ENCODE measurements at places on chromosomes 6 and 20.
A peak's percentile ranks its signal among the peaks of the same experiment; 100 is the strongest.

DNA sequence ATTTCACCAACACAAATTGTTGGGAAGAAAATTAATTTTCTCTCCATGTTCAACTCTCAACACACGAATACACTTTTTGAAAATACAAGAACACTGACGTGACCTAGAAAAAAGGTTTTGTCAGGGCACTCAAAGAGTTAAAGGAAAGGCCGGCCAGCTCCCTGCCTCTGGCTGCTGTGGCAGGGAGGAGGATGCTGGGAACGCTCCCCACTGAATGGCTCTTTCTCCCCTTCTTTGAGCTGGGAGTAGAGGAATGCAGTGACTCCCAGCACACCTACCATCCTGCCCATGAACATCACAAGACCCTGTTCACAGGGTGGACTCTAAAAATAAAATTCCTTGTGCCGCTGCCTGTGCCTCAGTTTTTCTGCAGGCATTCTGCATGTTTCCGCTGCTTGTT lies 47.0 kb downstream of the MAP3K5 start:
- no peak for DNase-seq

- DNase-seq = no peak
Measured at GRCh38 chr6:127404133-127404532, 55.1 kb downstream of the KIAA0408 start.

- DNase-seq = peak; percentile 72
Measured at GRCh38 chr6:29702519-29703103, 20.6 kb upstream of the HLA-F start.

DNA sequence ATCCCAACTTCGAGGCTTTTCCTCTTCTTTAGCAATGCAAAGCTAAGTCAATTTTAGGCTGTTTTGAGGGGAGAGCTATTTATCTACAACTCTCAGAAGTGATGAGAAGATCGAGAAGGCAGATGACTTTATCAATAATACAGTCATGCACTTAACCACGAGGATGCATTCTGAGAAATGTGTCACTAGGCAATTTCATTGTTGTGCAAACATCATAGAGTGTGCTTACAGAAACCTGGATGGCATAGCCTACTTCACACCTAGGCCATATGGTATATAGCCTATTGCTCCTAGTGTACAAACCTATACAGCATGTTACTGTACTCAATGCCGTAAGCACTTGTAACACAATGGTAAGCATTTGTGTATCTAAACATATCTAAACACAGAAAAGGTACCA lies 66.6 kb downstream of the PRND start:
- DNase-seq = no peak

DNA sequence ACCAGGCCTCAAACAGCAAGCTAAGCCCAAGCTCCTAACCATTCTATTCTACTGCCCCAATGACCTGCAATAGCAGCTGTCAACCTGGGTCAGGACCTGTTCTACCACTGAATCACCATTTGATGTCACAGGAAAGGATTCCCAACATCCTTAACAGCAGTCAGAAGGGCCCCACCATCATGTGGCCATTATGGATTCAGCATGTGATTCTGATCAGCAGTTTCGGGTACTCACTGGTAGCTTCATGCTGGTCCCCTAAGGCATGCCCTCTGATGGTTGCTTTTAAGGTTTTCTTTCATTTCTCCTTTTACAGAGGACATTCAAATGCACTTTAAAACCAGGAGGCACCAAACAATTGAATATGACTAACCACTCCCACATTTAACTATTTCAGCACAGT lies 37.3 kb upstream of the MAP7 start:
- no peak for DNase-seq

DNA sequence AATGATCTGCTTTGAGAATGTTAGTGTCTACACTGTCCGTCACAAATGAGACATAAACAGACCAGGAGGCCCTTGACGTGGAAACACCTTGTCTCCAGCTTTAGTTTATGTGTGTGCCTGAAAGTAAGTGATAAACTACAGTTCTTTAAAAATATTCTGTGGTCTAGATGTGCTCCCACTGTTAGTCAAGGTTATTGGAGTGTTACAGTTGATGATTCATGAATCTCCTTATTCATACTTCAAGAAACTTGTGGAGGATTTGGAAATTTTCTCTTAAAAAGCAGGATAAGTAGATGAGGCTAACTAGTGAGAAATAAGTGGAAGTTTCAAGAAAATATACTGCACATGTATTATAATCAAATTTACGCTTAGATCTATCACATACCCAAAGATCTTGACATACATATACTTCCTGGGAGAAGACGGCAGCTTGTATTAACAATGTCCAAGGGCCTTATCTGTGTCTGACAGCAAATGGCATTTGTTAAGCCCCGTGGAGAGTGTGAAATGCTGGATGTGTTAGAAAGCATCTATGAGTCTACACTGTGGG lies 90.5 kb upstream of the MBOAT1 start:
- no peak for DNase-seq

DNA sequence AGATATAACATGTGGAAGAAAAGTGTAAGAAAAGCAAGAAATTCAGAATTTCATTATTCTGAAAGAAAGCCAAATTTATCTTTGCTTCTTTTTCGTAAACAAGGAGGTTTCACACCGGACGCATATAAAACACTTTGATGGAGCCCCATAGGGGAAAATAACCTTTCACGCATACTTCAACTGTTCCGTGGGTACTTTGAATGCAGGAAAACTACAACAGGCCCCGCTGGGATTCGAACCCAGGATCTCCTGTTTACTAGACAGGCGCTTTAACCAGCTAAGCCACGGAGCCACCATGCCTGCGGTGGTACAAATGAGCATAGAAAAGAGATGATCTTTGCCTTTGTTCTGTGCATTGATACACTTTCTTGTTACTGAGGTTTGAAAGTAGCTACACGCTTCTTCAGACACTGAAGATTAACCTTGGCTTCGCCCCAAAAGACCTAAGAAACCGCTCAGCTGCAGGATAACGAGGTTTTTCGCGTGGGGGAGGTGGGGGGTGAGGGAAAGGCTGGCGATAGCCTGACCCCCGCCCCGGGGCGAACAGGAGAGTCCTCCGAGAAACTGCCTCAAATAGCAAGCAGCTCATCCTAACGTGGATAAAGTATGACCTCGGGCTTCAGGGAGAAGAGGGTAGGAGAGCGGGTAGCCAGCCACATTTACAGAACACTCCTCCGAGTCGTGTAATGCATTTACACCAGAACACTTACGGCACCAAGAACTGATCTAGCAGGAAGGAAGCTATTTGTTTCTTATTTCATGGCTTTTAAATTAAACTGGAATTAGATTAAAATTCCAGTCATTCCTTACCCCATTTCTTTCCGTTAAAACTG lies 5.3 kb upstream of the HMGN4 start:
- peak; percentile 85 for DNase-seq

DNA sequence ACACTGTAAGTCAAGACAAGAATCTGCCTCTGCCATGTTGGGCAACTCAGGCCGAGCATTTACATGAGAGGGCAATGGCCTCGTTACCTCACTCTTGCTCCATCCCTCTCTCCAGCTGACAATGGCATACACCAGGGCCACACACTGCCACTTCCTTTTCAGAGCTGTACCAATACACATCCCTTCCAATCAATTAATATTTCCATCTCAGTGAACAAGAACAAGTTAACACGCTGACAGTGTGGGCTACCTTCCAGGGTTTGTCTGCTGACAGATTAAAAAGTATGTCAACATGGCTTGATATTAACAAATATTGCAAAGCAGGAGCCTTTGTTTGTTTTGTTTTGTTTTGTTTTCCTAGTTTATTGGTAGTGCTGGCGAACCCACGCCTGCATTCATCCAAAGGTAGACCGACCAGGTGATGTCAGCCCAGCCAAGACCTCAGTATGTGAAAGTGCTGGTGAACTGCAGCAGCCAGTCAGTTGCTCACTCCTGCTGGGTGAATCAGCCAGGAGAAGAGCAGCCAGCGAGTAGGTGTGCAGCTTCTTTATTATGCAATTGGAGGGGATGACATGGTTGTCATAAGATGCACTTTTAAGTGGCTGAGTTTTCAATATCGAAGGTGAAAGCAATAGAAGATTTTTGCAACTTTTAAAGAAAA lies 487.3 kb upstream of the JARID2 start:
- DNase-seq = no peak

DNA sequence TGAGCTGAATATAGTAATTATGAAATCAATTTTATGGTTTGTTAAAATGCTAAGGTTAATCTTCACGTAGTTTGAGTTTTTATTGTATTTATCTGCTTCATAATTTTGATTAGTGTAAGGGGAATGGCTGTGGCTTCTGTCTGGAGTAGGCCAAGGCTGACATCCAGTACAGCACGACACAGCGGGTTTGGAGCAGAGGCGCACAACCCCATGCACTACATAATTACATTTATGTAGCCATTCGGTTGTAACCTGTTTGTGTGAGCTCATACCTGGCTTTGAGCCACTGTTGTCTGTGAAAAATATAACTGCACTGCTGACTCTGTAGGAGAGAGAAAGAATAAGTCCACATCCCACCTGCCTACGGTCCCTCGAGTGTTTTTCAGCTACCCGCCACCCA lies 615.5 kb downstream of the EYS start:
- DNase-seq = no peak

GRCh38 chr20:54611708-54612412 lies 136.5 kb downstream of the DOK5 start:
- DNase-seq = no peak

DNA sequence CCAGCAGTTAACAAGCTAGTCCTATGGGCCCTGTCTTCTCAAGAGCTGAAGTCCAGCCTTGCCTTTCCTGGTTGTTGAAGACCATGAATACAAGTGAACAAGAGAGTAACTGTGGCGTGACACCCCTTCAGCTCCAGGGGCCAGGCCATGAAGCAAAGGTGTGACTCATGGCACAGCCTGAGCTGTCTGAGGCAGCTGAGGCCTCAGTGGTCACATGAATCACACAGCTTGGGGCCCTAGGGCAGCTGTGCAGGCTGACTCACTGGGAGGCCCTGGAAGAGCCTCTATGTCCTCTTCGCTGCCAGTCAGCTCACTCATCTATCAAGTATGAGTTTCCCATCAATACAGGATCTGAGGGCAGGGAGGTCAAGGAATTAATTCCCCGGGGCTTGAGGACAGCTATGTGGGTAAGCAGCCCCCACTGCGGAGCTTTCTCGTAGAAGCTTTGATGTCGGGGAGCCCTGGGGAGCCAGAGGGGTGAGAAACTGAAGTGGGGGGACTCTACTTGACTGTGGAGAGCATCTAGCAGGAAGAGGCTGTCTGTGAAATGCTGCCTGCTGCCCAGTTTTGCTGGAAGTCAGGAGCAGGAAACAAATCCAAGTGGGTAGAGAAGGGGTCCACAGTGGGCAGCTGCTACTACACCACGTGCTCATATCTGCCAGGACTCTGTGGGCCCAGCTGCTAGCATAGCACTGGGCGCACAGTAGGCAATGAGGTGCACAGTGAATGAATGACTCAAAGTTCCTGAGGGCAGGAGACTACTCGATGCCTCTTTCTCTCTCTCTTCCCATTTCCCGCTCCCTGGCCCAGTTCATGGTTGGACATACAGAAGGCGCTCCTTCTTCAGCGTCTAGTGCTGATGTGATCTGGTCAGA lies 13.7 kb upstream of the FAM83C start:
- peak; percentile 55 for DNase-seq
